ENCODE measurements at places on chromosomes 12 and 14.

GRCh38 chr12:120075034-120075616 lies 41.4 kb downstream of the RAB35 start:
- DNase-seq = no peak

DNA sequence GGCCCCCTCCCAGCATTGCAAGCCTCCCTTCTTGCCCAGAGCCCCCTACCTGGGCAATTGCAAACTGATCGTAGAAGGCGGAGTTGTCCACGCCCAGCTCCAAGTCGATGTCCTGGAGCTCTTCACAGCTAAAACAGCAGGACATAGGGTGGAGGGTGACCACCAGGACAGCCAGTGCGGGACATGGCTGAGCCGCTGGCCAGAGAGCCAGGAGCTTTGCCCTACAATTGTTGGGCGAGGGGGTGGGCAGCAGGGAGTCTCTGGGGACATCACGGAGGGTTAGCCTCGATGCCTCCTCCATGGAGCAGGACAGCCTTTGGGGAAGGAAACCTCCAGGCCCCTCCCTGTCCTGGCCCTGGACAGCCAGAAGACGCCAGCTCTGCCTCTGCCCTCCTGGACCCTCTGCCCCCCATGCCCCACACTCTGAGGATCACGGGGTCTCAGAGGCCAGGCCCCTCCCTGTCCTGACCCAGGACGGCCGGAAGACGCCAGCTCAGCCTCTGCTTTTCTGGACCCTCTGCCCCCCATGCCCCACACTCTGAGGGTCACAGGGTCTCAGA lies 9.4 kb downstream of the TMEM179 start:
- DNase-seq = no peak

DNA sequence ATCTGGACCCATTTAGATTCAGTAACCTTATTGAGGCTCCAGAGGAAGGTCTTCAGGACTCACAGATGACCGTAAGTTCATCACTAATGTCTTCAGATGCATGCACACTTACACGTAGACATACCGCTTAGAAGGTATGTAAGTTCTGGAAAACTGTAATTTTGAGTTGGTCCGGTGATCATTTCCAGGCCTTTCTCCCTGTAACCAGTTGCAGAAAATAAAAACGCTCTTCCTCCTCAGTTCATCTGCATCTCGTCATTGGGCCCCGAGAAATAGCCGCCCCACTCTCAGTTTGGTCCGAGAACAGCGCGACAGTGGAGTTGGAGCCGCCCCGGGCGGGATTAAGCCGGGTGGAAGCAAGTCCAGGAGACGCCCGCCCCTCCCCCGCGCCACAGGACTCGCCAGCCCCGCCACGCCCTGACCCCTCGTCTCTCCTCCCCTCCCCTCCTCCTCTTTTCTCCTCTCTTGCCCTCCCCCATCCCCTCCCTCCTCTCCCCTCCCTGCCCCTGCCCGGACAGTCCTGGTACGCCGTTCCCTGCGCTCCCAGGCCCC lies 83.7 kb downstream of the TNFAIP2 start:
- DNase-seq = peak; percentile 77

DNA sequence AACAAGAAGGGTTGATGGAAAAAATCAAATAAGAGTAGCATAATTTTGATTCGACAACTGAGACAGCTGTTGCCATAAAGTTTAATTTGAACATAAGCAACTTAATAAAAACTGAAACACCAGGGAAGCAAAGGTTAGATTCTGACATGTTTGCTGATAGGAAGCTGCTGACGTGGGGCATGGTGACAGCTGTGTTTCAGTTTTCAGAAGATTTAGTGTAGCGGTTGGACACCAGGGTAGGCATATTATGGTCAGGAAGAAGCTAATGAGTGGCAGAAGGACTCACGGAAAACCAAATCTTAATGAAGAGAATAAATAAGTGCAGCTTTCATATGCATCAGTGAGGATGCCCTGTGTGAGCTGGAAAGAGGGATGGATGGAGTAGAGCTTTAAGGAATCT lies 336.7 kb upstream of the RPL10L start:
- DNase-seq = no peak

- no peak for DNase-seq
Observed at GRCh38 chr14:56891226-56891625, 80.9 kb upstream of the OTX2 start.

- DNase-seq = no peak
Observed at GRCh38 chr14:32434180-32434579, 105.1 kb downstream of the AKAP6 start.

GRCh38 chr12:47828976-47829482 lies 9.3 kb upstream of the HDAC7 start:
- DNase-seq = peak; percentile 64

DNA sequence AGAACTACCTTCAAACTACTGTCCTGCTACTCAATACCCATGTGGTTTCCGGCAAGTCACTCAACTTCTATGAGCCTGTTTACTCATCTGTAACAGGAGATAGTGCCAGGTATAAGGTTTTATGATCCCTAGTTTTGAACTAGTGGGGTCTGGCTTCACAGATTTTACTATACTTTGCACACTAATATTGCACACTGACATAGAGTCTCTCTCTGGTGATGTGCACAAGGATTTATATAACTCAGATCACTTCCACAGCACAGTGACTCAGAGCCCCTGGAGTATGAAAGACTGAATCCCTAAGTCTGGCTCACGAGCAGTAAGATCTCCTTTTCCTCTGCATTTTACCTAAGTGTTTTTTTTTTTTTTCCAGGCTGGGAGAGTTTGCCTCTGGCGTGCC lies 69.7 kb upstream of the SLC38A2 start:
- no peak for DNase-seq

DNA sequence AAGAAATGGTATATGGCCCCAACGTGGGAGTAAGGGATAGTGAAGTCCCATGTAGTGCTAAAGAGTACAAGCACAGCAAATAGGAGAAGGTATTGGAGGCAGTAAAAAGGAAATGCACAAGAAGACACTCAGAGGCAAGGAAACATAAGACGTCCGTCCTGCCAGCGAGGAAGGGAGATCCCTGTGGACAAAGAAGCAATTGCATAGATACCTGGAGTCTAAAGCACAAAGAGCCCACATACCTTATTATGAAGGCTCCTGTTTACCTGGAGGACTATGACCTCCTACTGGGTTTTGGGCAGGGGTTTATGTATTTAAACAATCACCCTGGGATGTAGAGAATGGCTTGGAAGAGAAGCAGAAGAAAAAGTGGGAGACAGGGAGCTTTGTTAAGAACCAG lies 341.2 kb upstream of the DCN start:
- no peak for DNase-seq

- DNase-seq = no peak
Observed at GRCh38 chr14:100406505-100407131, 83.5 kb downstream of the SLC25A47 start.

GRCh38 chr14:57692671-57693070 lies 173.2 kb downstream of the SLC35F4 start:
- DNase-seq = peak; percentile 42

DNA sequence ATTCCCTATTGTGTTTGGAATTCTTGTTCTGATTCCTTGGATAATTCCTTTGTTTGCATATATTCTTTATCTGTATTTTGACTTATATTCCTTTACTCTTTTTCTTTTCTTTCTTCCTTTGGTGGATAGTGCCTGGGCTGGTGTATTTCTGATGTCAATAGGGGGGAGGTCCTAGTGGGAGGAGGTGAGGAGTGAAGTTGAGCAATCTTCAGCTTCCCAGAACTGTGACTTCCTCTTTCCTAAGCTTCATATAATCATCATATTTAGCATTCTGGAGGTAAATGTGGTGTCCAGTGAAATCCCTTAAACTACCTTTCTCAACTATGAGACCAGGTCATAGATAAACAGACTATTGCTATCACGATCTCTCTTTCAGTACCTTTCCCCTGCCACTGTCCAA lies 29.6 kb upstream of the TBPL2 start:
- DNase-seq = no peak

DNA sequence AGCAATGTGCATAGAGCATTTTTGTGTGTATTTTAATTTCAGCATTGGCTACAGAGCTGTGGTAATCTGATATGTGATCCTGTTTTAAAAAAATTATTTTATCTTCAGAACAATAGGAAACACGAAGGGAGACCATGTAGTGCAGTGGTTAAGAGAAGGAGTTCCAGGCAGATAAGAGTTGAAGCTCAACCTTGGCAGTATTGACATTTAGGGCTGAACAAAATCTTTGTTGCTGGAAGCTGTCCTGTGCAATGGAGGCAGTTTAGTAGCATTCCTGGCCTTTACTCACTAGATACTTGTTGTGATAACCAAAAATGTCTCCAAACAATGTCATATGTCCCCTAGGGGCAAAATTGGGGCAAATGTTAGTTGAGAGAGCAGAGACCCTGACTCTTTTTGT lies 59.2 kb downstream of the CHST11 start:
- no peak for DNase-seq

DNA sequence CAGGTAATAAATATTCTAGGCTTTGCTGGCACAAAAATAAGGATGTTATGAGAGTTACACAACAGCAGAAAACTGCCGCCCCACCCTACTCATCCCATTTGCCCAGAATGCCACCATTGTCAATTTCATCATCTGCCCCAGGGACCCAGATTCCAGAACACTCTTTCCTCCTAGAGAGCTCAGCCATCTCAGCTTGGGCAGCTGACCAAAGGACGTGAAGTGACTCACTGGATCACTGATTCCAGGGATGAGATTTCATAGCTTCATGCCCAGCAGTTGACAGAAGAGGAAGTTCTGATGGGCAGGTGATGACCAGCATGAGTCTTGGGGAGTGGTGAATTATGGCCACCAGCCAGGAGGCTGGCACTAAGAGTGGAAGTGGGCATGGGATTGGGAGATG lies 450.3 kb downstream of the RMST start:
- peak; percentile 3 for DNase-seq

DNA sequence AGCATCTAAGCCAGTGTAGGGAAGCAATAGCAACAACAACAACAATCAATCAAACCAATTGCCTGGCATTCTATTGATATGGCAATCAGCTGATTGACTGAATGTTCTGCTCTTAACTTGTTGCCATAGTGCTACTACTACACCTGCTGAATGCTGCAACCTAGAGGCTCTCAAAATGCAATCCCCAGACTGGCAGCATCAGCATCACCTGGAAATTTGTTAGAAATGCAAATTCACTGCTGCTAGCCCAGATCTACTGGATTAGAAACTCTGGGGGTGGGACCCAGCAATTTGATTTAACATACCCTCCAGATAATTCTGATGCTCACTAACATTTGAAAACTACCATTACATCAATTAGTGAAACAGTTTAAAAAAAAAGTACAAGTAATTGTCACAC lies 363.6 kb downstream of the SNAPC1 start:
- no peak for DNase-seq

GRCh38 chr14:86884498-86884897 lies 1108.5 kb downstream of the GALC start:
- DNase-seq = no peak

- DNase-seq = no peak
Observed at GRCh38 chr12:100268835-100269564, 2.0 kb downstream of the SCYL2 start.

DNA sequence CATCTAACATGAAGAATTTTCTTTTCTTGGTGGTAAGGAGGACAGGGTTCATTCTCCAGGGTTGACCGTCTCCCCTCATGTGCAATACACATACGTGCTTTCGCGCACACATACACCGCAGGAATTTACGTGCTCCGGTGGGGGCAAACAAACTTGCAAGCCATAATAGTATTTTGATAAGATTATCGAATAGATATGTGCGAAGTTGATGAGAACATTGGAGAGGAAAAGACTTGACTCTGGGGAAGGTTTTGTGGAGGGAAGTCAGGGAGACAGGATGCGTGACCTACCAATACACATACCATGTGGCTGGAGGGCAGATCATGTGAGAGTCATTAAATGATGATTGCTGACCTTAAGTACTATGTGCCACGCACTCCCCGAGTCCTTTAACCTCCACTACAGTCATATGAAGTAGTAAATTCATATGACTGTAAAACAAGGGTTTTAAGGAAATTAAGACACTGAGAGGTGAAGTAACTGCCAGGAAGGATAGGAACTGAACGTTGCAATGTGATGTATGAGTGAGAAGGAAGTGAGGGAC lies 921 bp downstream of the RAD51B start:
- DNase-seq = peak; percentile 34

DNA sequence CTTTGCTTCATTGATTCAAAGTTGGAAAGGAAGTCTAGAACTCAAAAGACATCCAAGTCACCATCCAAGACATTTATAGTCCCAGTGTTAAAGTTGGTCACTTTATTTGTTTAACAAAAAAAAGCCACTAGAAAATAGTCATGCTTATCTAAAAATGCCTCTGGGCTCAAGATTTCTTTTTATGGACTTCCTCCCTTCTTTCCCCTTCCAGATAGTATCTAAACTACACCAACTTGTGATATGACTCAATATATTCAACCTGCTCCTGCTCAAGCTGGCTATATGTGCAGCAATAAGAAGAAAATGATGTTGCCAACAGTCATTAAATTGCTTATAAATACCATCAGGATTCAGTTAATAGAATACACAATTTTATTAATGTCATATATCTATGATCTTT lies 1177.1 kb downstream of the FLRT2 start:
- DNase-seq = no peak

DNA sequence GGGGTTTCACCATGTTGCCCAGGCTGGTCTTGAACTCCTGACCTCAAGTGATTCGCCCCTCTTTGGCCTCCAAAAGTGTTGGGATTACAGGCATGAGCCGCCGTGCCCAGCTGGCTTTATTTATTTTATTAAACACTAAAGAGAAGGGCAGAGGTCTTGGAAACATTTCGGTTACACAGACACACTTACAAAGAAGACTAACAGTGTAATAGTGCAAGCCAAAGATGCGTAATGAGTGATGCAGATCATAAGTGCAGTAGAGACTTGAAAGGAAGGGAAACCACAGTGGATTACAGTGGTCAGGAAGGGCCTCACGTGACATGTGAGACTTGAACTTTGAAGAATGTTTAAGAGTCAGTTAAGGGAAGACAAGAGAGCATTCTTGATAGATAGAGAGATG lies 33.9 kb upstream of the CDK17 start:
- no peak for DNase-seq

DNA sequence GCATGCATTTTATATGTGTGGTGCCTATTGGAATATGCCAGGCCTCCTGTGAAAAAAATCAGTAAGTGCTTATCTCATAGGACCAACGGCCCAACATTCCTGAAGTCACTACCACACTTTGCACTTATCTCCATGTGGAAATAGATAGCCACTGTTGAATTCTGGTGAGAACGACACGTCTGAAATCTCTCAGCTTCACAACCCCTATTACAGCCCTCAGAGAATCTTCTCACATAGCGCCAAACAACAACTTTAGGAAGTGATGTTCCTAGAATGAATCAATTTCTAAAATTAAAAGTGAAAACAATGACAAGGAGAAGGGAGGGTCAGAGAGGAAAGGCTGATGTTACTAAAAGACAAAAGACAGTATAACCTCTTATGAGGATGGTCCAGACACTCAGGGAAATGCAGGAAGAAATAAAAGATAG lies 270.8 kb upstream of the BTG1 start:
- no peak for DNase-seq

Data from GM04504 (cell line).